Inflammatory macrophage treated with lipopolysaccharide for 4 hours (primary cell): ENCODE measurements at places on chromosomes 16 and 17.
A peak's percentile ranks its signal among the peaks of the same experiment; 100 is the strongest.

DNA sequence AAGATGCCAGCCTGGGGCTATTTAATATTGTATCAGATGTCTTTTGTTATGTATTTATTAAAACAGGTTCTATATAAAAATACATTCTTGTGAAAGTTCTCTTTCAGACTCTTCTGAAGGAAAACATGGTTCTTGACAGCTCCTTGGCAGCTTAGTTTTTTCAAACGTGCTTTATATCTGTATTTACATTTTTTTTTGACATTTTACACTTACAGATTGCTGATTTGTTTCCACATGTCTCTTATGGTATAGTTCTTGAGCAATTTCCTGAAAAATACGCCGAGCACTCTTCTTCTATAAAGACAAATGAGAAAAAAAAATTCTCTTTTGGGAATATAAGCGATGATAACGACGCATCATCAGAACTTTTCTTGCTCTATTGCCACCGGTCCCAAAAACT lies 9.5 kb downstream of the IGSF6 start:
- DNase-seq, result peak; percentile 40

DNA sequence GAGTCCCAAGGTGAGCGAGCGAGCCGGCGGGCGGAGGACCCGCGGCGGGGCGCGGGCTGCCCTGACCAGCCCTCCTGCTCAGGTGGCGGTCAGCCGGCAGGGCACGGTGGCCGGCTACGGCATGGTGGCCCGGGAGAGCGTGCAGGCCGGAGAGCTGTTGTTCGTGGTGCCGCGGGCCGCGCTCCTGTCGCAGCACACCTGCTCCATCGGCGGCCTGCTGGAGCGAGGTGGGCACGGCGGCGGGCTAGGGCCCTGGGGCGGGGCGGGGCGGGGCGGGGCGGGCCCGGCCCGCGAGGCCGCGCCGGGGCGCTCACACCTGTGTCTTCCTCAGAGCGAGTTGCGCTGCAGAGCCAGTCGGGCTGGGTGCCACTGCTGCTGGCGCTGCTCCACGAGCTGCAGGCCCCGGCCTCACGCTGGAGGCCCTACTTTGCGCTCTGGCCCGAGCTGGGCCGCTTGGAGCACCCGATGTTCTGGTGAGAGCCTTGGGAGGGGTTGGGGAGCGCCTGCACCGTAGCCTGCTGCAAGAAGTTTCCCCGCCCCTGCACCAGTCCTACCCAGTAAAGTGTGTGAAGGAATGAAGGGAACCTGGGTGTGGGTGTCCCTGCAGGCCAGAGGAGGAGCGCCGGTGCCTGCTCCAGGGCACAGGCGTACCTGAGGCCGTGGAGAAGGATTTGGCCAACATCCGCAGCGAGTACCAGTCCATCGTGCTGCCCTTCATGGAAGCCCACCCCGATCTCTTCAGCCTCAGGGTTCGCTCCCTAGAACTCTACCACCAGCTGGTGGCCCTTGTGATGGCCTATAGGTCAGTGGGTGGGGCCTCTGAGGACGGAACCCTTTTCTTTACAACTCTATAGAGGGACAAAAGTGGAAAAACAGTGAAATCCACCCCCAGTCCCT lies 802 bp downstream of the SETD6 start:
- DNase-seq, result no peak

DNA sequence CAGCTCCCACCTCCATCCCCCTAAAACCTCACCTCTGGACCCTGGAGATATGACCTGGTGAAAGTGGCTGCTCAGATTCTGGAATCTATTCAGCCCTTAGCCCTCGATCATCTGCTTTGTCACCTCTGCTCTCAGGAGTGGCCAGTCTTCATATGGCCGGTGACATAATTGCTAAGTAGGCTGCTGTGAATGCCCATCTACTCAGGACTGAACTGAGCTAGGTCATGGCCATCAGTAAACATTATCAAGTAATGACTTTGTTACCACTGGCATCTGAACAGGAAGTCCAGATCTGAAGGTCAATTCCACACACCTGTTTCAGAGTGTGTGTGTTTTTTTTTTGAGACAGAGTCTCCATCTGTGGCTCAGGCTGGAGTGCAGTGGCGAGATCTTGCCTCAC lies 78.6 kb downstream of the CDK5R1 start:
- no peak for DNase-seq

GRCh38 chr17:10752696-10753095 lies 22.9 kb upstream of the TMEM220 start:
- DNase-seq, result no peak

- DNase-seq, result no peak
Measured at GRCh38 chr17:36511216-36511615, 23.5 kb downstream of the MYO19 start.
